Large intestine (tissue), 12 donors: ENCODE measurements at places on chromosomes 1 and 21.

GRCh38 chr21:41316200-41317062 lies at the start of gene FAM3B:
TSS of gene FAM3B (plus strand) at chr21:41316801. CDS start at chr21:41316880, 79 bp downstream.
- H3K4me3 ChIP-seq: peak within 1 kb of the TSS; percentile 36
- peaks cover 34% of the 10 kb centered on the region for H3K27me3 ChIP-seq
- peaks cover 30% of the 10 kb centered on the region for H3K4me1 ChIP-seq
- H3K27ac ChIP-seq: no peak within 1 kb of the TSS
- DNase-seq: peak; percentile 63

DNA sequence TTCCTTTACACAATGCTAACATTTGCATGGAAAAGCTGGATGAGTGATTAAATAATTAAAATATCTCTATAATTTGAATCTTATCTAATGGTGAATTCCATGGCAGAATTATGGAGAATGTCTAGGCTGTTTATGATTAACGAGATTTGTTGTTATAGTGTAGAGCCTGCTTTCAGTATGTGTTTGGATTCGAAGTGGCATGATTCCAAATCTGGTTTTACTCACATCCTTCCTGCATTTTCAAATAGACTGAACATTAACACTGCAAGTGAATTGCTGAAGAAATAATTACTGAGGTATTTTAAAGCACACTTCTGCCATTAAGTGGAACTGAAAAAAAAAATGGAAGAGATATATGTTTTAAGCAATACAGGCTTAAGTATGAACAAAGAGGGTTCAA lies 5.1 kb upstream of the NEK7 start:
- no peak for DNase-seq
- H3K27ac ChIP-seq: no peak overlapping the region
- no peaks in the 10 kb centered on the region for H3K4me1 ChIP-seq
- no peaks in the 10 kb centered on the region for H3K36me3 ChIP-seq
- H3K27me3 ChIP-seq: no peaks in the 10 kb centered on the region

DNA sequence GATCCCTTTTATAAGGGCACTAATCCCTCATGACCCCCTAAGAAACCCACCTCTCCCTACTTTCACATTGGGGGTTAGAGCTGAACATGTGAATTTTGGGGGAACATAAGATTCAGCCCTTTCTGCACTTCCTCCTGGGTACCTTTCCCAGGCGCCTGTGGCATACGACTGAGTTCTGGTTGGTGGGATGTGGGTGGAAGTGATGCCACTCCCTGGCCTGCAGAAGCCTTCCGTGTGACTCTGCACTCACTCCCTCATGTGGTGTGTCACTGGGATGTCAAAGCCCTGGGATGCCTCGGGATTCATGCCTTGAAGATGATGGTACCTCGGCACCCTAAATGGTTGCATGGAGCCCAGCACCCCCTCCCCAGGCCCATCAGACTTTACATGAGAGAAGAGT lies 28.3 kb upstream of the VASH2 start:
- no peak for DNase-seq
- H3K36me3 ChIP-seq: no peaks in the 10 kb centered on the region
- H3K27me3 ChIP-seq: no peaks in the 10 kb centered on the region
- H3K4me1 ChIP-seq: peaks cover 1% of the 10 kb centered on the region
- no peak overlapping the region for H3K27ac ChIP-seq
- no peak overlapping the region for H3K4me3 ChIP-seq

- no peak overlapping the region for H3K27ac ChIP-seq
- no peaks in the 10 kb centered on the region for H3K36me3 ChIP-seq
- H3K4me3 ChIP-seq: no peak overlapping the region
- DNase-seq: no peak
Observed at GRCh38 chr1:11526071-11526895, 47.3 kb downstream of the DISP3 start.

DNA sequence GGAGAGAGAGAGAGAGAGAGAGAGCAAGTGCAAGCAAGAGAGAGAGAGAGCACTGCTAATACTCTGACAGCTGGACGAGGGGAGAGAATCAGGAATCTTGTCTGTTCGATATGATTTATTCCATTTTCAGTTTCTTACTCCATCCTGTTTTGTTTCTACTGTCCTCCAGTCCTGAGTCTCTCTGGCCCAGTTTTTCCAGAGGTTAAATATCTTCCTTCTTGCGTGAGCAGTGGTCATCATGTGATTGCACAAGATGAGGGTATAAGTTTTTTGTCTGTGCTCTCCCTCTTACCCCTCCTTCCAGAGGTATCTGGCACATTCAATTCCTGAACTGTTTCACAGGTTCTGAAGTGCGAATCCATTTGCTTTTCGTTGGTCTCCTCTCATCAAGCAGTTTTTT lies 16.8 kb downstream of the UBE2U start:
- no peaks in the 10 kb centered on the region for H3K27me3 ChIP-seq
- H3K36me3 ChIP-seq: no peaks in the 10 kb centered on the region
- no peaks in the 10 kb centered on the region for H3K4me1 ChIP-seq
- no peak for DNase-seq

DNA sequence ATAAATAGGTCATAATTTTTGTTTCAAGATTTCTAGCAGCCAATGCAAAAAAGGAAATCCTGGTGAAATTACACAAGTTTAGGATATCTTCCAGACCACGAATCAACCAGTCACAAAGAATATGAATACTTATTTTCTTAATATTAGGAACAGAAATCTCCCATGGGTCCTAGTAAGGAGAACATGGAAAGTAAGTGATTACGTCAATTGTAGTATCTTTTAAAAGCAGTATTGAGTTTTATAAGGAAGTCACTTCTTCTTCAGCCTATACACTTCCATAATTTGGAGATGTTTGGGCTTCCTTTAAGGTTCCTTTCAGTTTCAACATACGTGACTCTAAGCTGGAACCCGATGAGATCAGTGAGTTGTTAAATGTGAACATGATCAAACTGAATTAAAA lies 534.5 kb downstream of the USP25 start:
- no peaks in the 10 kb centered on the region for H3K27me3 ChIP-seq
- no peak overlapping the region for H3K4me3 ChIP-seq
- H3K4me1 ChIP-seq: no peaks in the 10 kb centered on the region
- H3K27ac ChIP-seq: no peak overlapping the region
- H3K36me3 ChIP-seq: no peaks in the 10 kb centered on the region

- no peaks in the 10 kb centered on the region for H3K36me3 ChIP-seq
- H3K4me1 ChIP-seq: peaks cover 6% of the 10 kb centered on the region
- H3K27me3 ChIP-seq: peaks cover 4% of the 10 kb centered on the region
- peak; percentile 45 for DNase-seq
Observed at GRCh38 chr1:24507405-24507804, 4.8 kb downstream of the RCAN3 start.
